ENCODE measurements at places on chromosomes 6 and 20.

- no peak for DNase-seq
Observed at GRCh38 chr6:69722683-69723082, 74.1 kb downstream of the LMBRD1 start.

- no peak for DNase-seq
Observed at GRCh38 chr20:63576311-63576710, 2.3 kb upstream of the HELZ2 start.

DNA sequence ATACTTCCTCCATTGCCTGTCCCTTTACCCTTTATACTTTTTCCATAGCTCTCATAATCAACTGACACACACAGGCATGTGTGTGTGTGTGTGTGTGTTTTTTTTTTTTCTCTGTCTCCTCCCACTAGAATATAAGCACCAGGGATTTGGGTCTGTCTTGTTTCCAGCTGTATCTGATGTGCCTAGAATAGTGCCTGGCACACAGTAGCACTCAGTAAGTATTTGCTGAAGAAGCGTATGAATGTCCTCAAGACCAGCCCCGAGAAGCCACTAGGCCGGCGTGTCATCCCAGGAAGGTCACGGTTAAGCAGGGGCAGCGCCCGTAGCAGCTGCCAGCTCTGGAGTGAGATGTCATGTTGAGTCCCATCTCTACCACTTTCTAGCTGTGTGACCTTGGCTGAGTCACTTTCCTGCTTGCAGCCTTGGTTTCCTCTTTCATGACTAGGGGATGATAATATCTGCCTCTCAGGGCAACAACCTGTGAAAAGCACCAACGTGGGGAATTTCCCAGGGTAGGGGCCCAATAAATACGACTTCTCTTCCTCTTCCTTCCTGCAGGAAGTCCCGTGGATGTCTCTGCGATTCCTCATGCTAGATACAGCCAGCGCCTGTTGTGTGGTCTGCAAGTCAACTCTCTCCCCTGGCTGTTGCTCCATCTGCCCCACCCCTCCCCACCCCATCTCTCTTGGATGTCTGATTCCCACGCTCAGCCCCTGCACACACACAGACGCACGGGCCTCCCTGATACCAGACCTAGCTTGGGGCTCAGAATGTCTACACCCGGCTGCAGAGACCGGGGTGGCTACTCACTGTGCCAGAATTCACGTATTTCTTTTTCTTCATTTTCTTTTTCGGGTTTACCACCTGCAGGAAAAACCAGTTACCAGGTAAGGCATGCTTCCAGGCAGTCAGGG, 58.1 kb downstream of the RAB44 start:
- DNase-seq: peak; percentile 41

GRCh38 chr6:162226803-162227202, 500.8 kb downstream of the PRKN start:
- no peak for DNase-seq

- no peak for DNase-seq
Observed at GRCh38 chr20:19815553-19815991, 57.5 kb downstream of the RIN2 start.

DNA sequence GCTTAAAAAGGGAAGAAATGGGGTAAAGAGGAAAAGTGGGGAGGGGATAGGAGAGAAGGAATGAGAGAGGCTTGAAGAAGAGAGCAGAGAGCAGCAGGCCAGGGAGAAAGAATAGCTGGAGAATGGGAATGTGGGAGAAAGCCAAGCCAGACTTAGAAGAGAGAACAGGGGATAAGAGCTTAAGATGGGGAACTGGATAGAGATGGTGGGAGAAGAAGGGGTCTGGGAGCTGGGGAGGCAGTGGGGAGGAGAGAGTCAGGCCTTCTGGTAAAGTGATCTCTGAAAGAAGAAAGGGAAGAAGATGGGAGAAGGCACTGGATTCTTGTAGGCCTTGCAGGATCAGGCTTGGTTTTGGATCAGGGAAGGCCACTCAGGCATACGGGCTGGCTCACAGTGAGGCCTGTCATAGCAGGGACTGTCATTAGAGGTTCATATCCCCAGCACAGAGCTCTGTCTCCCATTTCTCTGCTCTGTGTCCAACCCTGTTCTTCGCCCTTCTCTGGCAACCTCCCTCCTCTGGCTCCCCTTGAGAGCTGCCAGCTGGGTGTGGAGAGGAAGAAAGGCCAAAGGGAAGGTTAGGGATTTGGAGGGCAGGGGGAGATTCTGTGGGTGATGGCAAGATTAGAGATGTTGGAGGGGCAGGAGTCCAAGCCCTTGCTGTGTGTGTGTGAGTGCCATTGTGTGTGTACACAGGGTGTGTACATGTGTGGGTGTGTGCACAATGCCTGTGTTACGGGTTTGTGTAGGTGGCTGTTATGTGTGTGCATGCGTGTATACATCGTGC, 9.3 kb downstream of the SYNGAP1 start:
- DNase-seq: no peak

- no peak for DNase-seq
Observed at GRCh38 chr20:24117383-24117782, 128.8 kb upstream of the GGTLC1 start.

- no peak for DNase-seq
Observed at GRCh38 chr20:64116541-64117431, 9.4 kb upstream of the NPBWR2 start.

GRCh38 chr6:156777577-156778453, 637 bp downstream of the ARID1B start:
- DNase-seq: peak; percentile 39

DNA sequence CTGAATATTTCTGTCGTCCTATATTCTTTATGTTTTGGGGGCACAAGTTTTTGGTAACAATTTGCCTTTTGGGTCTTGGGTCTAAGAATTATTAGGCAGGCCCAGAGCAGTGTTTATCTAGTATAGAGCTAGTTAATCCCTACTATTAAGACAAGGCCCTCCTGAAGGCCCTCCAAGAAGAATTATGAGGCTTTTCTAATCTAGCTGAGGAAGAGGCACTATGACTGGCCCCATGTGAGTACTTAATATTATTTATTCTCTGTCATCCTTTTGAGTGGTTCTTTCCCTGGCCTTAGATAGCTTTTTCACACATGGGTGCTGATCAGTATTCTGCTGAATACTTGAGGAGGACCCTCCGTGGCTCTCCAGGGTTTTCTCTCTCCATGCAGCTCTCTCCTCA, 25.1 kb downstream of the CHMP4B start:
- DNase-seq: no peak

GRCh38 chr20:63178889-63179686, 36.8 kb downstream of the YTHDF1 start:
- peak; percentile 71 for DNase-seq

- DNase-seq: no peak
Observed at GRCh38 chr6:166101819-166102419, 65.7 kb downstream of the TBXT start.

GRCh38 chr6:65399355-65400084, 307.5 kb downstream of the EYS start:
- no peak for DNase-seq

GRCh38 chr6:122007339-122007738, 392.1 kb upstream of the HSF2 start:
- DNase-seq: no peak

- DNase-seq: no peak
Observed at GRCh38 chr6:47157653-47158219, 115.6 kb upstream of the ADGRF1 start.

- no peak for DNase-seq
Observed at GRCh38 chr20:32336918-32337347, 21.2 kb upstream of the ASXL1 start.

DNA sequence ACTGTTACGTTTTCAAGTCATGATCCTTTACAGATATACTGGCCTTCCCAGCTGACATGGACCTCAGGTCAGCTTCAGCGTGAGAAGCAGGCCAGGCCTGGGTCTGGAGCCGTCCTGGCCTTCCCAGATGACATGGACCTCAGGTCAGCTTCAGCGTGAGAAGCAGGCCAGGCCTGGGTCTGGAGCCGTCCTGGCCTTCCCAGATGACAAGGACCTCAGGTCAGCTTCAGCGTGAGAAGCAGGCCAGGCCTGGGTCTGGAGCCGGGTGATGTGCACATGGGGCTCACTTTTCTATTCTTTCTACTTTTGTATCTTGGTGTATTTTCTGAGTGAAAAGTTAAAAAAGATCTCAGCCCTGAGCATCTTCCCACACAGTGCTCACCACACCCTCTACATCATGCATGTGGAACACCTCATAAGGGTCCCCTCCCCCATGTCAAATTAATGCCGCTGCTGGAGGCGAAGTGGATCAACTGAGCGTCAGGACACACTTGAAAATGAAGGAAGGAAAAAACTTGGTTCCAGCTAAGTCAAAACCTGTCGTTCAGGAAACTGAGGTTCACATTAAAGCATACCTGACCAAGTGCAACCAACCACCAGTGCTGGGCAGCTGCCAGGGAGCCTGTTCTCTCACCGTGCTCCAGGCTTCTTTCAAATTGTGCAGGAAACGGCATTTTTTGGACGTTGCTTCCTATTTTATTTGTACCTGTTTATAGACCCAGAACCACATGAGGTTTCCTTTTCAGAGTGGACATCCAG, 32.2 kb downstream of the KIF25 start:
- no peak for DNase-seq

- DNase-seq: no peak
Observed at GRCh38 chr20:6993511-6993910, 226.0 kb downstream of the BMP2 start.

Data from stimulated activated CD8-positive, alpha-beta memory T cell treated with anti-CD3 and anti-CD28 coated beads, Interleukin-15, amount 100 ng/mL, for 4 hours (primary cell).